Stimulated activated CD8-positive, alpha-beta memory T cell treated with anti-CD3 and anti-CD28 coated beads, Interleukin-4, amount 100 ng/mL, for 1 hour (primary cell): ENCODE measurements at places on chromosomes 7 and 10.

DNA sequence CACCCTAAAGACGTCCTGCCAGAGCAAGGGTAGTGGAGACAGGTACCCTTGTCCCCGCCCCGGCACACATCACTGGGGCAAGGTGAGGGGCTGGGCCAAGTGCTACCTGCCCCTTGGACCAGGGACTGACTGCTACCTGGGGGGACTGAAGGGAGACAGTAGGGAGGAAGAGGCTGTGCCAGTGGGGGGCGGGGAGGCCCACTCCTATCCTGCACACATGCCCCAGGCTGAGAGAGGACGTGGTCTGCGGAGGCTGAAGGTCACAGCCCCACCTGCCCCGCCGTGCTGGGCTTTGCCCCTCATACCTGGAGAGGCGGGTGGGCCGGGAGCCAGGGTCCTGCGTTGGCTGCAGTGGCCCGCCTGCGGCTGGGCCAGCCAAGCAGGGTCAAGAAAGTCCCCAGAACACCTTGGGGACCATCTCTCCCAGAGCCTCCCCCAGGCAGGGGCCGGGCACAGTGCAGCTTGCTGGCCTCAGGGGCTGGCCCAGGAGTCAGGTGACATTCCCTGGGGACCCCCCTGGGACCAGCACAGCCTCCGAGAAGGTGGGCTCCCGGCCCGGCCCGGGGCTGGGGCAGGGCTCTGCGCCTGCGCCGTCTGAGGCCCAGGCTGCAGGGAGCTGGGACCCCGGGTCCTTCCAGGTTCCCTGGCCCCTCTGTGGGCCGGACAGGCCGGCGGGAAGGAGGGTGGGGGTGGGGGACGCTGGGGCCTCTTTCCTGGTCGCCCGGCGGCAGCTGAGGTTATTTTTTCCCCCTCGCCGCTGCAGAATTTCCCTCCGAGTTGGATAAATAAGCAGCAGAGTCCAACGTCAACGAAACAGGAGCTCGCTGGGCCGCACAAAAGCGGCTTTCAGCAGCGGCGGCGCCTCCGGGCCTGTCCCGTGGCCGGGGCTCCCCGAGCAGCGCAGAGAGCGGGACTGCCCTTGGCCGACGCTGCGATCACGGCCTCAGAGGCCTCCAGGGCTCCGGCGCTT, 9.8 kb upstream of the FZD9 start:
- no peak for DNase-seq

GRCh38 chr7:94250987-94251386, 143.7 kb upstream of the COL1A2 start:
- no peak for DNase-seq

DNA sequence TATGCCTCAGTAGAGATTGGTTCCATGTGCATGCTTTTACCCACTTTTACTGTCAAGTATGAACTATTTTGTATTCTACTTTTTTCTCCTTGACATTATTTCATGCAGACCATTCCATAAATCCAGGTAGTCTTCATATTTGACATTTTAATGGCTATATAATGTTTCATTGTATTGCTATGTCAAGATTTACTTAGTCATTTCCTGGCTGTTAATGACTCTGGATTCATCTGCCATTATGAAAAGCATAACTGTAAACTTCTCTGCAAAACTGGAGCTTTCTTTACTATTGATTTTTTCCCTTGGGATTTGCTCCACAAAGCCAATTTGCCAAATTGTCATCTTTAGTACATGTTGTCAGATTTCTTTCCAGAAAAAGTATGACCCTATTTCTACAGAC, 6.8 kb upstream of the MSRB2 start:
- no peak for DNase-seq

GRCh38 chr7:78191475-78192079, 393.0 kb downstream of the PHTF2 start:
- DNase-seq: no peak

GRCh38 chr10:29610876-29611647, 23.7 kb downstream of the SVIL start:
- no peak for DNase-seq

DNA sequence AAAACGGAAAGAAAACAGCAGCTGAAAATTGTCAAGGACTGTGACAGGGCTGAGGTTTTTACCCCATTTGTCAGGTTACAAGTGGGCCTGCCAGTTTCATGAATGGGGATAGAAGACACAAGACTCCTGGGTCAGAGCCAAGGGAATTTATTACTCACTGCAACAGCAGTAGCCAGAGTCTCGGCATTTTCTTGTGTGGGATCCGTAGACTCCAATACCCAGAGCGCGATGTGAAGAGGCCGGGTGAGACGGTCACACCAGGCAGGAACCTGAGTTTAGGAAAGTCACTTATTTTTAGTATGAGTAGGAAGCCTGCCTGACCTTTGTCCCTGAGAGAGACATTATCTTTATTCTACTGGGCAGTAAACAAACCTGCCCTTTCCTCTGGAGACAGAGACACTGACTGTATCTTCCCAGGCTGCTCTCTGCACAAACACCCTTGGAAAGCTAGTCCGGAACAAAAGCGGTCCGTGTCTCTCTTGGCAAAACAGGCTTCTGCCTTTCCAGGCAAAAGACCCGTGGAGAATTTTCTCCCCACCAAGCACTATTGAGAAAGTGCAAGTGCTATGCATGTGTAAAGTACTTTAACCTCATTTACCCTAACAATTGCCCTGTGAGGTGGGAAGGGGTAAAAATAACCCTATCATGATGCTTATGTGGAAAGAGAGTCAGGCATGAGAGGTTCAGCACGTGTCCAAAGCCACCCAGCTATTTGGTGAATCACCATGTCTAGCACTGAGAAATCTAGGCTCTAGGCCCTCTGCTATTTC, 58.4 kb downstream of the JCAD start:
- DNase-seq: no peak

DNA sequence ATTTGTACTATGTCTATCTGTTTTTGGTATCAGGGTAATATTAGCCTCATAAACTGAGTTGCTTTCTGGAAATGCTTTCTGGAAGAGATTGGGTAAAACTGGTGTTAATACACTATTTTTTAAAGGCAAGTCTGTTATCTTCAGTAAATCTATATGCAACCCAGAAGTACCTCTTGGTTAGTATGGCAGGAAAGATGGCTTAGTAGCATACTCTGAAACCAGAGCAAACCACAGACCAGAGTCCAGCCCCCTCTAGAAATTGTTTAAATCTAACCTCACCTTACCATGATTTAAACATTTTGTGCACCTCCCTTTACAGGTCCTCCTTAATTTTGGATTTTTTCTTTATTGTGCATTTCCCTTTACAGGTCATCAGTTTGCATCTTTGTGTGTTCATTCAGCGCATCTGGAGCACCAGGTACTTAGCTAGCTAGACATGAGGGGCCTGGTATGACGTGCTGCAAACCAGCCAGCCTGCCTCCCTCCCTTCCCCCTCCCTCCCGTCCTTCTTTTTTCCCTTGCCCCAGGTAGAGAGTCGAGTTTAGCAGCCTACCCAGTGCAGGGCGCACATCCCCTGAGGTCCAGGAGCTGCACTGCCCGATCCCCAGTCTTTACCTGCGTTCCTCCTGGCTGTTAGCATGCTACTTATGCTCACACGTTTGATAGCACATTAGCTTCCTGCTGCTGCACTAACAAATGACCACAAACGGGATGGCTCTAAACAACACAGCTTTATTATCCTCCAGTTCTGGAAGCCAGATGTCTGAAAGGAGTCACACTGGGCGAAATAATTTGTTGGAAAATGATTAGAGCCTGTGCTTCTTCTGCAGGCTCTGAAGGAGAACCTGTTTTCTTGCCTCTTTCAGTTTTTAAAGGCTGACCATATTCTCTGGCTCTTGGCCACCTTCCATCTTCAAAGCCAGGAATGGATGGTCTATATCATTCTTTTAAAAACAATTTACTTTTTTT, 299.9 kb upstream of the HABP2 start:
- DNase-seq: no peak

DNA sequence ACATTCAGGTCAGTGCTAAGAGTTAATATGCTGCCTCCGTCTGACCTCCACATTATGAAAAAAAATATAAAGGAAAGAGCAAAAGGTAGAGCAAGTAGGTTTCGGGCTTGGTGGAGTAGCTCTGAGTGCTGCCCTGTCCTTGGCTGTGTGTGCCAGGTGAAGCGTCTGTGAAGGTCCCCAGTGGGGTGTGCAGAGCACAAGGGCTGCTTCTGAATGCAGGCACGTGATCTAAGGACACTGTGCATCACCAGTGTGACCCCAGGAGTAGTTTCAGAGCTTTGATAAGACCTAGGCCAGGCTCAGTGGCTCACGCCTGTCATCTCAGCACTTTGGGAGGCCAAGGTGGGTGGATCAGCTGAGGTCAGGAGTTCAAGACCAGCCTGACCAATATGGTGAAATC, 36.0 kb downstream of the KLF6 start:
- DNase-seq: no peak

- no peak for DNase-seq
These were observed 156.3 kb downstream of the CCDC71L start for GRCh38 chr7:106504645-106505044.

GRCh38 chr10:128065881-128066534, 60.2 kb downstream of the MKI67 start:
- no peak for DNase-seq

DNA sequence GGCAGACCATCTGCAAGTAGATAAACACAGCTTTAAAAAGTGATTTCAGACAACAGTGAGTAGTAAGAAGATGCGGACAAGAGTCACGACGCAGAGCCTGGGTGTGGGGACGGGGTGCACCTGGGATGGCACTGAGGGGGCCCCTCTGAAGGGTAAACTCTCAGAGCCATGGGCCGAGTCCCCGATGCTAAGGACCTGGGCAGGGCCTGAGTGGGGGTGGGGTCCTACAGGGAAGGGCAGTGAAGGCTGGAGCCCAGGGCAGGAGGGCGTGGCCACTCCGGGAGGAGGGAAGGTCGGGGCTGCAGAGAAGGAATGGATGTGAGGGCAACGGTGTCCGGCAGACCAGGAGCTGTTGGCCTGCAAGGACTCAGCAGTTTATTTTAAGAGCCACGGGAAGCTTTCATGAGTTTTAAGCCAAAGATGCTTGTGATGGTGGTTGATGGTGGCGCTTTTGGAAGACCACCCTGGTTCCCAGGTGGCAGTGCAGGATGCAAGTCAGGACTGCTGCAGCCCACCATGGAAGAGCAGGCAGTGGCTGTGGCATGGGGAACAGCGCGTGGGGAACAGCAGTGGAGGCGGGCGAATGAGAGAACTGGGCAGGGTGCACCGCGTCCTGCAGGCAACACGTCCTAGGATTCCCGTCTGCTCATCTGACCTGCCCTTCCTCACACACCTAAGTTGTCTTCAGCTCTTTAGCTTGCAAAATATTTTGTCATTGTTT, 296.8 kb downstream of the DNAJB6 start:
- no peak for DNase-seq

DNA sequence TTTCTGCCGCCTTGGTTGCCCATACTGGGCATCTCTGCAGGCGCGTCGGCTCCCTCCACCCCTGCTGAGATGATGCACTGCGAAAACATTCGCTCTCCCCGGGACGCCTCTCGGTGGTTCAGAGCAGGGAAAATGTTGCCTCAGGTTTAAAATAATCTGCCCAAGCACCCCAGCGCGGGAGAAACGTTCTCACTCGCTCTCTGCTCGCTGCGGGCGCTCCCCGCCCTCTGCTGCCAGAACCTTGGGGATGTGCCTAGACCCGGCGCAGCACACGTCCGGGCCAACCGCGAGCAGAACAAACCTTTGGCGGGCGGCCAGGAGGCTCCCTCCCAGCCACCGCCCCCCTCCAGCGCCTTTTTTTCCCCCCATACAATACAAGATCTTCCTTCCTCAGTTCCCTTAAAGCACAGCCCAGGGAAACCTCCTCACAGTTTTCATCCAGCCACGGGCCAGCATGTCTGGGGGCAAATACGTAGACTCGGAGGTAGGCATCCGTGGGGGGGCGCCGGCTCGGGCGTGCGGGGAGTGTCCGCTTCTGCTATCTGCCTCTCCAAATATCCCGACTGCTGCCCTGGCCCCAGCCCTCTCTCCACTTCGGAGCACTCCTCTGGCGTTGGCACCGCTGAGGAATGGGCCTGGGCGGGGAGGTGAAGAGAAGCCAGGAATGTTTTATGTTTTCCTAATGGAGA, at the start of gene CAV1:
Gene CAV1, plus strand, starts transcription at position 428 of the 689 bp plus-strand sequence. Its CDS starts 27 bp downstream, at position 455.
- DNase-seq: no peak

GRCh38 chr7:116021237-116021636, 9.3 kb downstream of the TFEC start:
- no peak for DNase-seq

GRCh38 chr10:125355657-125356056, 195.3 kb upstream of the CTBP2 start:
- no peak for DNase-seq

DNA sequence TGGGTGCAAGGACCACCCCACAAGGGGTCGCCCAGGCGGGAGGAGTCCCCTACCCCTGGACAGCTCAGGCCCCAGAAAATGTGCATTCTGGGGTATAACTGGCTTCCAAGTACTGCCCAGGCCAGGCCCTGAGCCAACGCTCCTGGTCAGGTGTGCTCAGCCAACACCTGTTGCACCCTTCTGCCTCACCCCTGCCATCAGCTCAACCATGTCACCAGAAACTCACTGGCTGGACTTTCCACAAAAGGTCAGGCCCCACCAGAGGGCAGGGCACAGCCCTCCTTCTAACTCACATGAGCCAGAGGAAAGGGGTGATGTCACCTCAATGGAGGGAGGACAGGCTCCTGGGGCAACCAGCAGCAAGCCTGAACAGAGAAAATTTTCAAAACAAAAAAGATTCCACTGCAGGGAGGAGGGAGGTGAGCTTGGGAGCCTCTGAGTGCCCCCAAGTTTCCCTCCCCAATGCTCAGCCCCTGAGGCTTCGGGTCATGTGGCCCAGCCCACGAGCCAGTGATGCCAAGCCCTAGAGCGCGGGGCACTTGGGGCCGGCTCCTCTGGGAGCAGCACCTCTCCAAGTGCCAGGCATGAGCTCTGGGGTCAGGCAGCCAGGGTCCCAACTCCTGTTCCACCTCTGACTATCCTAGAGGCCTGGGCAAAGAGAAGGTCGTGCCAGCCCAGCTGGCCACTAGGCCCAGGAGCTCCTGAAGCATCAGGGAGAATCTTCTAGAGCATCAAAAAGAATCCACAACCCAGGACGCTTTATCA, 2.2 kb downstream of the OGDHL start:
- DNase-seq: no peak

DNA sequence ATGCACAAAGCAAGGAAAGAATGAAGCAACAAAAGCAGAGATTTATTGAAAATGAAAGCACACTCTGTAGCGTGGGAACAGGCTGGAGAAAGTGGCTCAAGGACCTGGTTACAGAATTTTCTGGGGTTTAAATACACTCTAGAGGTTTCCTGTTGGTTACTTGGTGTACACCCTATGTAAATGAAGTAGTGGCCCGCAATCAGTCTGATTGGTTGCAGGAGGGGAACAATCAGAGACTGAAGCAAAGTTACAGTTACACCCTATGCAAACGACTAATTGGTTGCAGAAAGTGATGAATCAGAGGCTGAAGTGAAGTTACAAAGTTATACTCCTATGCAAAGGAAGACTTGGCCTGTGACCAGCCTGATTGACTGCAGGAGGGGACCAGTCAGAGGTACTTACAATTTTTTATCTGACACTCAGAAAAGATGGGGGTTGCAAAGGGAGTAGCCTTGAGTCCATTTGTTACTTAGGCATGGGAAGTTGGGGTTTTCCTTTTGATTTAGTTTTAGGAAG, 3.6 kb upstream of the MTPN start:
- peak; percentile 6 for DNase-seq

DNA sequence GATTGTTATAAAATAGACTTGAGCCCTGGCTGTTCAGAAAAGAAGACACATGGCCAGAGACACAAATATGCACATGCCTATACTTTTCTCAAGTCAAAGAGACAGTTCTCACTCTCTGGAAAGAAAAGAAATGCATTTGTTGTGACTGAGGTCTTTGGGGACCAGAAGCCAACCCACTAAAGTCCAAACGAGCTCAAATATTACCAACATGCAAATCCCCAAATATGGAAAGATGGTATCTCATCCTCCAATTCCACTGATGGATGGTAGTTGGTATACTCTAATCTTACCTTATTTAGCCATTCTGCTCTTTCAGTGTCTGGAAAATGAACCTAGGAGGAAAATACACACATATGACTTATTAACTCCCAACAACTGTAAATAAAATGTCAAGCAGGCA, 30.6 kb downstream of the ESYT2 start:
- no peak for DNase-seq
